ENCODE measurements at places on chromosomes 3 and 15. TPM values are rescaled to one million over a fixed set of nuclear protein-coding genes. Genes with fewer than 3 reads are reported as not detected.

The KY gene
- total RNA-seq: 0.66 TPM

The AP3B2 gene
- total RNA-seq: not detected

The EHHADH gene
- total RNA-seq: 4.5 TPM

- no peak for DNase-seq
Observed at GRCh38 chr3:78894787-78895186, 873.0 kb downstream of the ROBO1 start.

- no peak for DNase-seq
Observed at GRCh38 chr15:80816049-80816653, 37.0 kb downstream of the CEMIP start.

GRCh38 chr3:107634099-107634489, 111.3 kb downstream of the BBX start:
- no peak for DNase-seq

- no peak for DNase-seq
Observed at GRCh38 chr15:64720188-64720587, 55.2 kb downstream of the RBPMS2 start.

The CPLX3 gene
- total RNA-seq: not detected

- no peak for DNase-seq
Observed at GRCh38 chr15:57887825-57888224, 177.7 kb downstream of the ALDH1A2 start.

The LRRC31 gene
- not detected for total RNA-seq

GRCh38 chr3:172323894-172324610, 124.2 kb downstream of the GHSR start:
- no peak for DNase-seq

The CTXN2 gene
- 0.20 TPM for total RNA-seq

DNA sequence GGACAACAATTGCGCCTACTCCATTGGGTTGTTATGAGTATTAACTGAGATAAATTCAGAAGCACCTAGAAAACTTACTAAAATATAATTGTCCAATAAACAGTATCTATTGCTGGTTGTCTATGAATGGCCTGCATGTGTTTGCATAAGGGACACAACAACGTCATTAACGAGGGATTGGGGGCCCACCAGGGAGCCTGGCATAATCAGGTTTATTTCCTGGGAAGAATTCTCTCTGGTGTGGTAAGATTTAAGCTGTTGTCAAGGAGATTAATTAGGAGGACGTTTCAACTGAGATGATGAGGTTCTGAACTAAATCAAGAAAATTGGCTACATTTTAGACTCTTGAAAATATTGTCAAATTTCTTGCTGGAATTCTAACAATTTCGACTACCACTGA, 176.1 kb upstream of the CDIN1 start:
- no peak for DNase-seq

The PLSCR5 gene
- total RNA-seq: not detected

- no peak for DNase-seq
Observed at GRCh38 chr3:152199102-152199840, 69.5 kb upstream of the MBNL1 start.

The ERICH6 gene
- total RNA-seq: 0.07 TPM
